ENCODE measurements at places on chromosomes 3 and 15.

GRCh38 chr3:51997172-51997571, 1.5 kb upstream of the RPL29 start:
- no peak for DNase-seq

- no peak for DNase-seq
Observed at GRCh38 chr3:120678331-120678947, 3.6 kb downstream of the HGD start.

DNA sequence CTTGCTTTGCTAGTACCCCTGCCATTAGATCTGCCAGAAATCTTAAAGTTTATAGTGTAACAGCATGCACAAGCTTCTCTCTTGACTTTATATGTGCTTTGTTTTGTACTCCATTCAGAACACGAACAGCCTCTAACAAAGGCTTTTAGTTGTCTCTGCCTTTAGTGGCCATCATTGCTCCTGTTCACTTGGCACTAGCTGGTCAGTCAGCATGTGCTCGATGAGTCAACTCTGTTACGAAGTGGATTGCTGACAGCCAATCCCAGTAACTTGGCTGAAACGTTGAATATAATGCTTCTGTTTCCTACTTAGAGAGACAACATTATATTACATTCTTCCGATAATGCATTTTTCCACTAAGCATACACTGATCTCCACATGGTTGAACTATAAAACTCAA, 349.2 kb downstream of the NAALADL2 start:
- no peak for DNase-seq

- DNase-seq = no peak
Observed at GRCh38 chr15:68375191-68375631, 56.8 kb downstream of the ITGA11 start.

- no peak for DNase-seq
Observed at GRCh38 chr3:95434491-95434890, 1371.6 kb downstream of the NSUN3 start.

GRCh38 chr3:141391298-141391990, 23.1 kb downstream of the ZBTB38 start:
- DNase-seq = no peak
